A549 (cell line): ENCODE measurements at places on chromosomes 7 and 10.

DNA sequence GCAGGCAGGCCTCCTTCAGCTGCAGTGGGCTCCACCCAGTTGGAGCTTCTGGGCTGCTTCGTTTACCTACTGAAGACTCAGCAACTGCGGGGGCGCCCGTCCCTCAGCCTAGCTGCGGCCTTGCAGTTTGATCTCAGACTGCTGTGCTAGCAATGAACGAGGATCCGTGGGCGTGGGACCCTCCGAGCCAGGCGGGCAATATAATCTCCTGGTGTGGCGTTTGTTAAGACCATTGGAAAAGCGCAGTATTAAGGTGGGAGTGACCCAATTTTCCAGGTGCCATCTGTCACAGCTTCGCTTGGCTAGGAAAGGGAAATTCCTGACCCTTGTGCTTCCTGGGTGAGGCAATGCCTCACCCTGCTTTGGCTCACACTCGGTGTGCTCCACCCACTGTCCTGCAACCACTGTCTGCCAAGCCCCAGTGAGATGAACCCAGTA, 159.2 kb upstream of the FOXP2 start:
- DNase-seq, result no peak

- DNase-seq, result no peak
These were observed 59.5 kb upstream of the CAV2 start for GRCh38 chr7:116439841-116440549.

DNA sequence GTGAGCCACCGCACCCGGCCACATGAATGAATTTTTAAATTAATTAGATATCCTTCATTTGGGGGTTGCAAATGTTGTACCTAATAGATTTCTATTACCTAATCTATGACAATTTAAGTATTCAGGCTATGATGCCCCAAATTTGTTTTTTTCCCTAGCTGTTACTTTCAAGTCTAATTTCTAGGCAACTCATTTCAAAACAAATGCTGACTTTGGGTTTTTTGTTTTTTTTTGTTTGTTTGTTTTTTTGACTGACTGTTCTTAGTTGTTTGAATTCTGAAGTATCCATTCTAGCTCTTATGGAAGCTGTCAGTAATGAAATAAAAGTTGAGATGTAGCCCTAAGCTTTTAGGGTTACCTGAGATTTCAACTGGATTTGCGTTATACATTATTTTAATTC, 62.3 kb downstream of the CREM start:
- DNase-seq, result no peak

- DNase-seq, result no peak
These were observed 4.7 kb upstream of the DEPP1 start for GRCh38 chr10:44983066-44983894.

DNA sequence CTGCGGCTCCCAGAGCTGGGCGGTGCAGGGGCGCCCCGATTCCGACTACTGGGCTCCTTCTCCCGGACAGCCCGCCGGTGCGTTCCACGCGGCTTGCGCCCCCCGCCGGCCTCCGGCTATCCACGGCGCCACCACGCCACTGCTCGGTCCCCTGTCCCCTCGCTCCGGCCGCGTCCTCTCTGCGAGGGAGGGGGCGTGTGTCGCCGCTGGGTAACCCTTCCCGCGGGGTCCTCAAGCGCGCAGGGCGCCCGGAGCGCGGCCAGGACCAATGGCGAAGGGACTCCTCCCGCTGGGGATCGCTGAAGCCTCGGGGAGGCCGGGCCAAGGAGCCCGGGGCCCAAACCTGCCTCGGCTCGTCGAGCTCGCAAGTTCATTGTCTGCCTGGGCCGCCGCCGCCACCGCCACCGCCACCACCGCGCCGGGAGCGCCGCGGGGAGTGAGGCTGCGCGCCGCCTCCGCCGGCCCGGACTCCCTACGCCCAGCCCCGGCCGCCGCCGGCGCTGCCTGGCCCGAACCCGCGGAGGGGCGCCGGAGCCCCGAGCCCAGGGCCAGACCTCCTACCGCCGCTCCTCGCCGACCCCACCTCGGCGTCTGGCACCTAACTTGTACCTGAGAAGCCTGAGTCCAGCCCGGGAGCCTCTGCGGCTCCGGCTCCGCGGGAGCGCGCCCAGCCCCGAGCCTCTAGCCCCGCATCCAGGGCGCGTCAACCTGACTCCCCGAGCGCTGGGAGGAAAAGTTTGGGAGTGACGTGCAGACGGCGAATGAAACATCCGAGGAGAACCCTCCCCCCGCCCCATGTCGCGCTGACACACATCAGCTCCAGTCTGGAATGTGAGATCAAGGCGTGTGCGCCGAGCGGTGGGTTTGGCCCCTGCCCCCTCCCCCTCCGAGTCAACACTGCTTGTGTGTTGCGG, at the start of gene CHST15:
Gene CHST15, minus strand, starts transcription at position 739 of the 914 bp plus-strand sequence. CDS start 47,386 bp downstream, outside the sequence.
- DNase-seq, result peak; percentile 75

DNA sequence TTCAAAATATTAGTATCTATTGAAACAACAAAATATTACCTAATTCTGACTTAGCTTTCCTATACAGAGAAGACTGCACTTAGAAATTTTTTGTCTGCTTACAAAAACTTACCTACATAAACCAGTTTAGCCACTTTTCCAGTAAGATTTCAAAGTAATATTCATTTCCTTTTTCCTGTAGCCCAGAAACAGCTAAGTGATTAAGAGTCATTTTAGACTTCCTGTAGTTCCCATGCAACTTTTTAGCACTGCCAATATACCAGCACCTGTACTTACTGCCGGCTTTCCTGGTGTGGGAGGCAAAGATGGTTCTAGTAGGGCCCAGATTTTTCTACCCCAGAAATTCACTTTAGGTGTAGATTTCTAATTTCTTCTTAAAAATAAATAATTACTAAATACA, 21.8 kb downstream of the NT5C2 start:
- no peak for DNase-seq

DNA sequence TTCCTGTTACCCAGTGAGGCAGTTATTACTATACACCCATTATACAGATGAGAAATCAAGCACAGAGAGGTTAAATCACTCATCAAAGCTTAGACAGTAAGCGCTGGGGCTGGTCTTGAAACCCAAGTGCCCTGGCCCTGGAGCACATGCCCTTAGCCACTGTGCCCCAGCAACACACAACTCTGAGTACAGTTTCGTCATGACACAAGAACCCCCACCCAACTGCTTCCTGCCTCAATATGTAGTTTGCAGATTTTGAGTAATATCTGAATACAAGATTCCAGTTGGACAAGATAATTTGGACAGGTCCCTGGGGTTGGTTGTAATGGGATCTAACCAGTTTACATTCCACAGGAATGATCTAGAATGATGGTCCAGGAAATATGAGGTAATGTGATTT, 62.8 kb downstream of the SH3PXD2A start:
- DNase-seq, result no peak

DNA sequence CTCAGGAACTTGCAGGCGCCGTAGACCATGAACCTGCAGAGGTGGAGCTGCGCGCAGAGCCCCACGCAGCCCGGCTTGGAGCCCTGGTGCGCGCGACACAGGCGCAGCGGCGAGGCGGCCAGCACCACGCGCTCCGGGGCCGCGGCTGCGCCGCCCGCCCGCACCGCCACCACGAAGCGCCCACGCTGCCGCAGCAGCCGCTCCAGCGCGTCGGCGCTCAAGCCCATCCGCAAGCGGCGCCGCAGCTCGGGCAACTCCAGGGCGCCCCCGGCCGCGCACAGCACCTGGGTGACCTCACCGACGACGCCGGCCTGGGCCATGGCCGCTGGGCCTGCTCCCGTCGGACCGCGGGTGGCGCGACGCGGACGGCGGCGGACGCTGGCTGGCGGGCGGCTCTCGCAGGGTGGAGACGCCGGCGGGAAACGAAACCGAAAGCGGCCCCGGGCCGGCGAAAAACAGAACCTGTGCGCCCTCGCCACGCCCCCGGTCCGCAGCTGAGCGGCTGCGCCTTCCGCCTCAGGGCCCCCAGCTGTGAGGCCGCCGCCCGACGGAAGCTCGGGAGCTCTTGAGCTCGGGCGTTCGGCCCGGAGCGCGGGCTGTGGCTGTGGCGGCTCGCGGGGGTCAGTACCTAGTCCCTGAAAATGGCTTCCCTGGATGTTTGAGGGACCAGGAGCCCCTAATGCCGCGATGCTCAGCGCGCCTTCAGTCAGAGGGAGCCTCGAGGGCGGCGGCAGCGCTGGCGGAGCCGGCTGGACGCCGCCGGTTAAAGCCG, at the start of gene PARP12:
Gene PARP12, minus strand, starts transcription at position 424 of the 772 bp plus-strand sequence. Its CDS starts 104 bp downstream, at position 320.
- peak; percentile 79 for DNase-seq

DNA sequence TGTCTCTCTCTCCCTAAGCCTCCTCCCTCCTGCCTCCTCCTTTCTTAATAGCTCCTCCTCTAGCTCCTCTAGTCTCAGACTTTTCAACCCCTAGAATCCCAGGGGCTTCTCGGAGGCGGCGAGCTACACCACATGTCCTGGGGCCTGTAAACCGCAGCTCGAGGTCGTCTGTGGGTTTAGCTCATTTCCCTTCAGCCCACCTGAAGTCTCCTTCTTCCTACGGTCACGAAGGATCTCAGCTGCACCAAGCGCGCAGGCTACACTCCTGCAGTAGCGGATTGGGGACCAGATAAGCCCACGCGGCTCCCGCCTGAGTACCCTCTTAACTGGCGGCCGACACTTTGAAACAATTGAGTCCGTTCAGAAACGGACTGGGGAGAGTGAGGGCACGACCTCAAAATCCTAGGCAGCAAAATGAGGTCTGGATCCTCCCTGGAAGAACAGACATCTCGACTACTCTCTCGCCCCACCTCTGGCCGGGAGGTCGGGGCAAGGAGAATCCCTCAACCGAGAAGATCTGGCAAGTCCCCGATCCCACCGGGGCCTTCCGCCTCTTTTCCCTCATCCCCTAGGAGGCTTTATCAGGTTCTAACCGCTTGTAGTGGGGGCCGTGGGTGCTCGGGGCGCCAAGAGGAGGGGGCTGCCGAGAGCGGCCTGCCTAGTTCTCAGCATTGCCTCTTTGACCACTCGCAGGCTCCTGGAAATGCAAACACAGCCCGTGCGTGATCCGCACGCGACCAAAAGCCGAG, 1.3 kb upstream of the SORCS3 start:
- DNase-seq, result peak; percentile 25

GRCh38 chr10:103193820-103194529, 903 bp upstream of the NT5C2 start:
- DNase-seq, result no peak

DNA sequence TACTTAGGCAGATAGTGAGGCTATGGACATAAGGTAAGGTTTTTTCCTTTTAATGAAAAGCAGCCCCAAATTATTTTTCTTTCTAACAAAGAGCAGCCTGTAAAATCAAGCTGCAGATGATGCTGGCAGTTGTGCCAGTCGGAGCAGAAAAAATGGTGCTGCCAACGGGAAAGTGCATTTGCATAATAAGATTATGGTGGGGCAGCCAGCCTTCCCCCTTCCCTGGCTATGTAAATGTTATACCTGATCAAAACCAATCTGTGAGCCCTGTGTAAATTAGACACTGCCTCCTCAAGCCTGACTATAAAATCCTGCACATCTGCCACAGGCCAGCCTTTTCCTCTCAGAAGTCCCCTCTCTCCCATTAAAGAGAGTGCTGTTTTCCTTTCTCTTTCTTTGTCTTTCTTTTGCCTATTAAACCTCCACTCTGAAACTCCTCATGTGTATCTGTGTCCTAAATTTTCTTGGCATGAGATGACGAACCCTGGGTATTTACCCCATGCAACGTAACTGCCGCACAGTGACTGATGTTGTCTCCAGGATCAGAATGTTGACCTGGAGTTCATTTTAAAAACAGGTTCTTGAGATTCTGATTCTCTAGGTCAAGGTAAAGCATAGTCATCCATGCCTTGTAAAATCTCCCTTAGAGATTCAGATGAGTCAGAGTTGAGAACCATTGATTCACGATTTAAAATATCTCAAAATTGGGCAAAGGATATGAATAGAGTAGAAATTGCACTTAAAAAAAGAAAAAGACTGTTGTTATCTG, 167.3 kb upstream of the C1GALT1 start:
- DNase-seq, result no peak

DNA sequence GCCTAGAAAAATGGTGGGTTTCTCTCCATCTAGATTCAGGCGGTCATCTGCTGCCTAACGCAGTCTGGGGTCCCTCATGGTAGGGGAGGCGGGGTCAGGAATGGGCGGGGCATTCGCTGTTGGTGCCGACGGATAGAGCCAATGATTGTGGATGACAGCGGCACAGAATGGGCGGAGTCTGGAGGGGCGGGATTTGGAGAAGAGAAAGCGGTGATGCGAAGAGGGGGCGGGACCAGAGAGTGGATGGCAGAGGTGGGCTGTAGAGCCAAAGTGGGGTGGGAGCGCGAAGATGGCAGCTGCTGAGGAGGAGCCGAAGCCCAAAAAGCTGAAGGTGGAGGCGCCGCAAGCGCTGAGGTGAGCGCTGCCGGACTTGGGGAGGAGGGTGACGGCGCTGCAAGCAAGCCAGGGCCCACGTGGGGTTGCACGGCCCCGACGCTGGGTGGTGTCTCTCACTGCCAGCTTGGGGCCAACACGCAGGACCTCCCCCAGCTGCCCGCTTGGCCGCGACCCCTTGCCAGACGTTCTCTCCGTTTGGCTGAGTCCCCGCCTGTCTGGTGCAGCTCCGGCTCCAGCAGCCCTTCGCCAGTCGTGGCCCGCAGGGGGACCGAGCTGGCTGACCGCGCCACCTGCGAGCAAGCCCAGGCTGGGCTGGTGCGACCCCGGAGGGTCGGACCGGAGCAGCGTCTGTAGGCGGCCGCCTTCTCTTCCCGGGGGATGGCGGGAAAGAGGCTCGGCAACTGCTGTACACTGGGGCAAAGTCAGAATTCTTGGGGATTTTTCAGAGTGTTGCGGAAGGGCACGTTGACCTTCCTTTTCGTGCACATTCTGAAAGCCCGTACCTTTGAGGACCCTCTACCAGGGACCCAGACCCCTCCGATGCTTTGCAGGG, at the start of gene ADK:
Gene ADK, plus strand, starts transcription at position 232 of the 889 bp plus-strand sequence. Its CDS starts 58 bp downstream, at position 290.
- peak; percentile 99 for DNase-seq

DNA sequence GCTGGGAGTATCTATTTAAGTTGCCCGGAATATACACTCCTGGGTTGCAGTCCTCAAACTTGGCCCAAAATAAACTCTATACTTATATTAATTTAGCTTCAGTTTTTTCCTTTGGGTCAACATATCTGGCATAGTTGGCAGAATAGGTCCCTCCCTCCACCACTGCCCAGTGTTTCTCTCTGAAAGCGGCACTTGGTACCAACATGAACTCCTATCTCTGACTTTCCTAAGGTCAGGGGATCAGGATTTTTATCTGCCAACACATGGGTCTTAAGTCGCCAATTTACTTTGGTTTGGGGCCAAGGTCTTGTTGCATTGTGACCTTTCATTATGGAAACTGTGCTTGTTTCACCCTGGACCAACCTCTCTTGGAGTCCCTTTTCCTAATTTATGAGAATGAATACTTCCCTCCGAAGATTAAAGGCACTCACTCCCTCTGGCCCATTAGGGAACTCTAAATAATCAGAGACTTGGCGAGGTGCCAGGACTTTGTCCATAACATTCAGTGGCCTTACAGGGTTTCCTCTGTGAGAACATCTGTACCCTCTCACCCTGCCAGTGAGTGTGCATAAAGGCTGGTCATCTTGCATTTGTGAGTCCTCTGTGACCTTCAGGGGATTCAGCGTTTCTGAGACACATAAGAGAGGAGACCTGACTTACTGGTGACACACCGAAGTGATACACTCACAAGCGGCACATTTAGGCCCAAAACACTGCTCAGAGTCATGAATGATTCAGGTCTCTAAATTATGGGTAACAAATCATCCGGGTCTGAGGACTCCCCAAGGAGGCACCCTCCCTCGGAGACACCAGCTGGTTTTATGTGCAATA, 19.7 kb upstream of the FKBP9 start:
- DNase-seq, result peak; percentile 16
